ENCODE measurements at places on chromosomes 2 and 18.

DNA sequence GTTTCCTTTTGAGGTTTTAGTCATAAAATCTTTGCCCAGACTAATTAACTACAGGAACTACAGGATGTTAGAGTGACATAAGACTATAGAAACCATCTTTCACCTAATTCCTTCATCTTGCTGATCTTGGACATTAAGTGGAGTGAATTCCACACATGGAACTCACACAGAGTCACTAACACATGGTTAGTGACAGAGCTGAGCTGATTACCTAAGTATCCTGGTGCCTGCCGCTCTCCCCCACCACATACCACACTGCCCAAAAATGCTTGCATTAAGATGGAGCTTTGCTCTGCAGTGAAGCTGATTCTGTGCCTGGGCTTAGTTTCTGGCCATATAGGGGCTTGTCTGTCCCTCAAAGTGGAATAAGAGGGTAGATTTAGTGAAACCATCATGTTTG, 332.9 kb upstream of the NT5C1B start:
- DNase-seq = no peak

- no peak for DNase-seq
Observed at GRCh38 chr18:33239298-33239697, 201.2 kb downstream of the CCDC178 start.

DNA sequence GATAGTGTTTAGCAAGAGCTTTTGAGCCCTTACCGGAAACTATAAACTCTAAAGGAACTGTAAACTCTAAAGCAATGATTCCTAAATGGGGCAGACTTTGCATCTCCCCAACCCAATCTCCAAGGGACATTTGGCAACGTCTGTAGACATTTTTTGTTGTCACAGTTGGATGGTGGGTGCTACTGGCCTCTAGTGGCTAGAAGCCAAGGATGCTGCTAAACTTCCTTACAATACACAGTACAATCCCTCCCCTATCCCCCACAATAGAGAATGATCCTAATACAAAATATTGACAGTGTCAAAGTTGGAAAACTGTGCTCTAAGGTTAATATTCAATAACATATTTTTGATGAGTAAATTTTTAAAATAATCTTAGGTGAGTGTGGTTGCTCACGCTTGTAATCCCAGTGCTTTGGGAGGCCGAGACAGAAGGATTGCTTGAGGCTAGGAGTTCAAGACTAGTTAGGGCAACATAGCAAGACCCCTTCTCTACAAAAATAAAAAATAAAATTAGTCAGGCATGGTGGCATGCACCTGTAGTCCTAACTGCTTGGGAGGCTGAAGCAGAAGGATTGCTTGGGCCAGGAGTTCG, 66.7 kb downstream of the PTPN4 start:
- no peak for DNase-seq

DNA sequence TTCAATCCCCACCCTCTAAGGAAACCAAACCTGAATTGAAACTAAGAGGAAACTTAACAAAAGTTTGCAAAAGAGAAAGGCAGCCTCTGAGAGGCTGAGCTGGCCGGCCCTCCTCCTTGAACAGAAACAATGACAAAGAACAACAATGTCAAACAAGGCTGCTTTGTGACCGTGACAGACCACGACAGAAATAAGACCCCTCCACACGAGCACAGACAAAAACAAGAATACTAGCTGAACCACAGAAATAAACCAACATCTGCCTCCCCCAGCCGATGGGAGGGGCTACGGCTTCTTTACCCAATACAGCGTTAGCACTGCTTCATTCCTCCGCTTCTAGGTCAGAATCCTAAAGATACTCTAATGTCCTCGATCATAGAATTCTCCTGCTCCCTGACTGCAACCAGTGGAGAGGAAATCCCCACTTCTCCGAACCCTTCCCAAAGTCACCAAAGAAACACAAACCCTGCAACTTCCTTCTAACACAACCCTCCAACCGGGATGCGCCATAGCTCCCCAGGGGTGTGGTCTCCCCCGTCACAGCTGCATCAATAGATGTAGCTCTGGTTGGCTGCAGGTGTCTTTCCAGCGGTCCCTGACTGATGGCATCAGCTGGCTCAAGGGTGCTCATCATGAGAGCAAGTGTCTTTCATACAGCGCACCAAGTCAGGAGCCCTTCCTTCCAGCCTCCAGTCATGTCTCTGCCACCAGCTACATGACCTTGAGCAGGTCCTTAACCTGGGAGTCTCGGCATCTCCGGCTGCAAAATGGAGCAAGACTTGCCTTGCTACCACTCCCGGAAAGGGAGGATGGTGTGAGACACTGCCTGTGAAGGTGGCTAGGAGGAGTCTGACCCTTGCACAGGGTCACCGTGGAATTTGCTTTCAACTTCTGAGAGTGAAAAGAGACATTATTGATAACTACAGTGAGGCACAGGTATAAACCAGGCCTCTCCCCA, 198.6 kb downstream of the HAUS1 start:
- DNase-seq = no peak

DNA sequence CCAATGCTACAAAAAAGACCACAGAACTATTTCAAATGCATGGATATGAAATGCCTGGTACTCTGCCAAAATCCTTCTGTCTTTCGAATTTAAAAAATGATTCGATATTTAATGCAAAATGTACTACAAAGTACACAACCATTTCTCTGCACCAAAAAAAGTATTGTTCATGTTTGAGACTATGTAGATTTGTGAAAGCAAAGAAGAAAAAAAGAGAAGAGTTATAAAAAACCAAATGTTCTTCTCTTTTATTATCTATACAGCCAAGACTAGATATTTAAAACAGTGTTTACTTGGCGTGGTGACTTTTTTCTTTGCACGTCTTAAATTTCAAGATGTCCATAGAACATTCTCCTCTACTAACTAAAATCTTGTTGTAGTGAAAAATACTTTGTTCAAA, 89.2 kb downstream of the DTNA start:
- DNase-seq = no peak

DNA sequence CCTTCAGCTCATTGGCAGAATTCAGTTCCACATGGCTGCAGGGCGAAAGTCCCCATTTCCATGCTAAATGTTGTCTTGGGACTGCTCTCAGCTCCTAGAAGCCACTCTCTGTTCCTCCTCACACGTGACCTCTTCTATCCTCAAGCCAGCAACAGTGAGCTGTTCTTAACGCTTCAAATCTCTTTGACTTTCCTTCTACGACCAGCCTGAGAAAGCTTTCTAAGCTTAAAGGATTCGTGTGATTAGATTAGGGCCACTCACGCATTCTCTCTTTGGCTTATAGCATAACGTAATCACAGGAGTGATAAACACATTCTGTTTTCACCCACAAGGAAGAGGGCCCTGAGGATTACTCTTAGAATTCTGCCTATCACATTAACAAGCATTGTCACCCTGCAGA, 29.8 kb upstream of the LAMA1 start:
- DNase-seq = no peak

DNA sequence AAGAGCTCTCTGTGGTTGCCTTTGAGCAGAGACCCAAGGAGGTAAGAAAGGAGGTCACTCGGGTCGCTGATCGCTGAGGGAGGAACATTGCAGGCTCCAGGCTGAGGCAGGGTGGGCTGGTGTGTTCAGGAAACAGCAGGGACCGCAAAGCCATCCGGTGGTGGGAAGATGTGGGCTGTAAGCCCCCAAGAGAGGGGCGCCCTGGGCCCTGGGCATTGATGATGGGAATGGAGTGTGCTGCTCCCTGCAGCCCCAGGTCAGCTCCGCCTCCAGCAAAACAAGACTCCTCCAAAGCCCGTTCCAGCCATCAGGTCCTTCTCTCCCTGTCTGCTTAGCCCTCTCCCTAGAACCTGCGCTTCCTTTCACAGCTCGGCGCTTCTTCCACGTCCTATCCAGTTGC, 229.7 kb downstream of the KLHL29 start:
- no peak for DNase-seq

GRCh38 chr2:57397550-57398360, 648.9 kb upstream of the VRK2 start:
- no peak for DNase-seq

DNA sequence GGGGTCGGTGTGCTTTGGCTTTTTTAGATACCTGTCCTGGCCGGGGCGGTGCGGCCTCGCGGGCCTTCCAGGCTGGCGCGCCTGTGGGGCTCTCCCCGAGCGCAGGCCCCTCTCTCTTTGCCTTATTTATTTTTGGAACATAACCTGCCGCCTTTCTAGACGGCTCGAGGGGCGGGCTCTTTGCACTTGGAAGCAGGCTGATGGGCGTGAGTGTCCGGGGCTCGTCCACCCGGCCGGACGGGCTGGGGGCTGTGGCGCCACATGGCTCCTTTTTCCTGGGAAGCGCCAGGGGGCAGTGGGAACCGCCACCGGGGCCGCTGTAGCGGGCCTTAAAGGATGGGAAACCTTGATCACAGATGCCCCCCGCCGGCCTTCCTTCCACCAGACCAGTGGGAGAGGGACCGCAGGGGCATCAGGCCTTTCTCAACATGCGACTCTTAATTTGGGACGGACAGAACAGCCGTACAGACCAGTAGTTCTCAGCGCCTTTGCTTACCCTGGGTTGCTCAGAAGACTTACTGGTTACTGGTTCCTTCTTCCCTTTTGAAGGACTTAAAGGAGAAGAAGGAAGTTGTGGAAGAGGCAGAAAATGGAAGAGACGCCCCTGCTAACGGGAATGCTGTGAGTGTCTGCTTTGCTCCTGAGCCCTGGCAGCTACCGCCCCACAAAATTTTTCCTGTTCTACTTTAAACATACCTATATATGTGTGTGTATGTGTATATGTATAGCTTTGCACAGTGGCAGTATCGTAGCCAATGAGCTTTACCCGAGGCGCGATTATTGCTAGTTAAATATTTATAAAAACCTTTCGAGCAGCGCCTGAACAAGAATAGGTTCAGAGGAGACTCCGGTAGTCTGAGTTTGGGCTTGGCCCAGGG, 2.7 kb downstream of the PTMA start:
- no peak for DNase-seq

DNA sequence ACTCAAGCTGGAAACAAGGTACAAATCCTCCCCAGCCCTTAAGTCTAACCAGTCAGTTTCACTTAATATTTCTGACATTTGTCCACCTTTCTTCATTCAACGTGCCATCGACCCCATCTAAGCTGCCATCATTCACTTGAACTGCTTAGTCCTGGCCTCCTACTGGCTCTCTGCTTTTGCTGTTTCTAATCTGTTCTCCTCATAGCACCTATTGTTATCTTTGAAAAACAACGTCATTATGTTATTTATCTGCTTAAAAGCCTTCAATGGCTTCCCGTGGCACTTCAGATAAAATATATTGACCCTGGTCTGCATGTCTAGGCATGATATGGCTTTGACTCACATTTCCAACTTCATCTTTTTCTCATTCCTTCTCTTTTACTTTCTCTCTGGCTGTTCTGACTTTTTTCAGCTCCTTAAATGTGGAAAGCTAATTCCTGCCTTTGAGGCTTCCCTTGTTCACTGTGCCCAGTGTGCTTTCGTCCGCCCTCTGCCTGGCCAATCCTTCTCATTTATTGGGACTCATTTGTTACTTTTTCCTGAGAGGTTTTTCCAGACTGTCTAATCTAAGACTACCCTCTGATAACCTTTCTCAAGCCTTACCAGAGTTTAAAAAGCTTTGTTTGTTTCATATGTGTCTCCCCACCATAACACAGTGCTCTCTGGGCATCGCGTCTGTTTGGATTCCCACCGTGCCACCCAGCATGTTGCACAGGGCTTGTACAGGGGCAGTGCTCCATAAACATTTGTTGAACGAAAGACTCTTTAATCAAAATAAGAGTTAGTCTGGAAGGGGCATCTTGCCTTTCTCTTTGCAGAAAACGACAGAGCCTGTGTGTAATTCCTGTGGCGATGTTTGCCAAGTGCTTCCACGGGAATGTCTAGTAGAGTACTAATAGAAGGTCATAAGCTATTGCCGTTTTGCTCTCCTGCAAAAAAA, 183.9 kb downstream of the FMNL2 start:
- no peak for DNase-seq

GRCh38 chr2:75525434-75526310, 35.1 kb downstream of the EVA1A start:
- no peak for DNase-seq

DNA sequence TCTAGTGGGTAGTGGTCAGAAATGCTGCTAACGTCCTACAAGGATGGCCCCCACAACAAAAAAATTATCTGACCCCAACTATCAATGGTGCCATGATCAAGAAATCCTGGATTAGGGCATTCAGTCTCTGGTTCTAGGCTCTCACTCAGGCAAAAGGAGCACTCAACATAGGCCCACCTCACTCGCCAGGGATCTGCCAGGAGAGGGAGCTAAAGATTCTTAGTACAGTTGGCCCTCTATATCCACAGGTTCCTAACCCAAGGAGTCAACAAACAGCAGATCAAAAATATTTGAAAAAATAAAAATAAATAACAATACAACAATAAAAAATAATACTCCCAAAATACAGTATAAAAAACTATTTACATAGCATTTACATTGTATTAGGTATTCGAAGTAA, 10.0 kb downstream of the SLC4A5 start:
- DNase-seq = no peak

DNA sequence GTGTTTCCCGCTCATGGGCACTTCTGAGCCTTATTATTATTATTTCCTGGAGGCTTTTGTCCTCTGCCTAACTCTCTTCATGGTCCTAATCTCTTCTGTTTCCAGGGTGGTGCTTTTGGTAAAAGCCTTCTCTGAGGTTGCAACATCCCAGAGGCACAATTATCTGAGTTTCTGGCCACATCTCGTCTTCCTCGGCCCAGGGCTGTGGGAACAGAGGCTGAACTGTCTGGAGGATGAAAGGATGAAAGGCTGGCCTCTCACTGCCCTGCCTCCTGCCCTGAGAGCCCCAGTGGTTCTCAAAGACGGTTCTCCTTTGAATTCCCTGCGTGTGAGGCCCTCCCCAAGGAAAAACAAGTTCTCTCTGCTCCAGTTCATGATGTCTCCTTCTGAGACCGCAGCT, 13.8 kb downstream of the GYPC start:
- no peak for DNase-seq

DNA sequence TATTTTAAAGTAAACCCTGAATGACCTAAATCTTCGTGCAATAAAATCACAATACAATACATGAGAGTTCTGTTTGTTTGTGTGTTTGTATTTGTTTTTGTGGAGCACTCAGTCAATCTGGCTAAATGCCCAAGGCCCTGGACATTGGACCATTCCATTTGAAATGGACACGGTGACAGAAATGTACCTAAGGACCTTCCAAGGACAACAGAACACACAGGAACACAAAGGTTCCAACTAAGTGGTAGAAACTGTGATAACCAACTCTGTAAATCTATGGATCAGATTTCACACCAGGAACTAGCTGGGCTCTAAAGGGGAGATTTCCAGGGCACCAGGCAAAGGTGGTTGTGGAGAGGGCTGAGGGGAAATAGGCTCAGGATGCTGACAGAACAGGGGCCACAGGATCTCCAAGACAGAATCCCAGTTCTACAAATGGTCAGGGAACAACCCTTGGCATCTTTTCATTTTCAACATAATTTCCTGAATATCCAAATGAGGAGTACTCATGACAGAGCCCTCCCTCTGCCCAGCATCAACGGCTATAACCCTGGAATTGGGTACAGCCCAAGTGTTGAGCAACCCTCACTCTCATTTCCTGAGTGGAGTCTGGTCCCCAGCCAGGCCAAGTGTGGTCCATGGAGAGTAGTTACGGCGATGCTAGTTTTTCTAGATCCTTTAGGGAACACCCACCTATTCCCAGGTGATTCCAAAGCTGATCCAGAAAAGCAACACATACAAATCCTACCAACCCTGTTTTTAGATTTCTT, 78.4 kb downstream of the NCKAP5 start:
- no peak for DNase-seq
